ENCODE measurements at places on chromosomes 11 and 22.

- DNase-seq, result no peak
Observed at GRCh38 chr11:116215471-116216113, 557.2 kb downstream of the BUD13 start.

DNA sequence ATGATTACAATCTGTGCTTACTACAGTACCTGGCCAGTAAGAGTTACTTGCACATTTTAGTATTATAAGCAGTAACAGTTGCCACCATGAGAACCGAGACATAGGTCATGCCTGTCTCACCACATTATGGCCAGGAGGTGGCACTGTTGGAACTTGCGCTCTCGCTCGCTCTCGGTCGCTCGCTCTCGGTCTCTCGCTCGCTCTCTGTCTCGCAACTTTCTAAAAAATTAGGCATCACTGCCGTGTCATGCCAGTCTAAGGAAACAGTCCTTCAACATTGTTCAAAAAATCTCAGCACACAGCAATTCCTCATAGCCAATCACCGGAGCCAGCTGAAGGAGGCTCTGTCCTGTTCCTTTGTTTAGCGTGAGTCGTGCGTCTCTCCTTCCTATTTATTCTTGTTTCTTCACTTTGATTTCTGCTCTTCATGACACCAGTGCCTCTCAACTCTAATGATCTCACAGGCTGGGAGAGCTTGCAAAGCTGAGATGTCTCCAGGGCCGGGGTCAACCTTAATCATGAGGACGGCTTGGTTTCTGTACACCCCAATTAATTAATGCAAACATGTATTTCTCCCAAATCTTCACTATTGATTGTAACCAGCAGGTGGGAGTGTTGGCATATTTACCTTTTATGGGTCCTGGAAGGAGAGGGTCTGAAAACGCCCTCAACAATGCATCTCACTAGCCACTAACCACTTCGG, 6.3 kb upstream of the ADAMTS8 start:
- DNase-seq, result peak; percentile 50

- DNase-seq, result no peak
Observed at GRCh38 chr11:106295974-106296373, 218.5 kb downstream of the AASDHPPT start.

DNA sequence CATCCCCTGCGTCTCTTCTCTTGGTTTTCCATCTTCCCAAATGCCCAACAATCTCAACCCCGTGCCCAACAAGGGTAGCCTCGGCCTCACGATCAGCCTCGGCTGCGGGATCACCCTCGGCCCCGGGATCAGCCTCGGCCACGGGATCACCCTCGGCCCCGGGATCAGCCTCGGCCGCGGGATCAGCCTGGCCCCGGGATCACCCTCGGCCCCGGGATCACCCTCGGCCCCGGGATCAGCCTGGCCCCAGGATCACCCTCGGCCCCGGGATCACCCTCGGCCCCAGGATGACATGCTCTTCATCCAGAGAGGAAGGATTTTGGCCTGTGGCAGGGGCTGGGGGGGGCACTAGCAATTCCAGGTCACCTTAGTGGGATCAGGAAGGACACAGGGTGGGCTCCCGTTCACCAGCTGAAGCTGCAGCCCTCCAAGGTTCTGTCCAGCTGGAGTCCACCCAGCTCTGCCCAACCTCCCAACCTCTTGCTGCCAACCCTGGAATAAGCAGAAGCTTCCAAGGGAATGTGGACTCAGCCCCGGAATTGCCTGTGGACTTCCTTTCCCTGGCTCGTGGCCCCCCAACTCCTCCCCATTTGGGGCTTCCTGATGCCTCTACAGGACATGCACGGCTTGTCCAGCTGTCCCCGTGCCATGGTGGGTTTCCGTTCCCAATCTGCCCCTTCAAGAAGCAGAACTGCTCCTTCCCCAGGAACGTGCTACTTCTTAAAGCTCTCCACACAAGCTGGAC, 6.2 kb downstream of the ALG12 start:
- DNase-seq, result no peak

DNA sequence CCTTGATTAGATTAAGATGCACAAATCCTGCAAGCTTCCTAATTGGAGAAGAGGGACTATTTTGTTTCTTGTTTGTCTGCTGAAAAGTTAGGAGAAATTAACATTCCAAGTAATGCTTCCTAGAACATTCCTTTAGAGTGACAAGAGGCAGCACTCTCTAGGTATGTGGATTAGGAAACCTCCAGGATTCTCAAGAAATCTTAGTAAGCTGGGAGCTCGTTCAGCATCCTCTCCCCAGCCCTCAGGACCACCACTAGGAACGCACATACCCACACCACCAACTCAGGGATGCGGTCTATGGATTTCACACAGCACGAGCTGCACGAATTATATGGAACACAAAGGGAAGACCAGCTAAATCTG, 52.9 kb downstream of the NCAPD3 start:
- DNase-seq, result no peak

DNA sequence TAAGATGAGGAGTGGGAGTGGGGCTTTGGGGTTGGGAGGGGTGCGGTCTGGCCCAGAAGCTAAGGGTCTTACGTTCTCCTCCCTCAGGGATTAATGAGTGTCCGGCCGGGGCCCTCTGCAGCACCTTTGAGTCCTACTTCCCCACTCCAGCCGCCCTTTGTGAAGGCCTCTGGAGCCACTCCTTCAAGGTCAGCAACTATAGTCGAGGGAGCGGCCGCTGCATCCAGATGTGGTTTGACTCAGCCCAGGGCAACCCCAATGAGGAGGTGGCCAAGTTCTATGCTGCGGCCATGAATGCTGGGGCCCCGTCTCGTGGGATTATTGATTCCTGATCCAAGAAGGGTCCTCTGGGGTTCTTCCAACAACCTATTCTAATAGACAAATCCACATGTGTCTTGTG, 4.0 kb downstream of the FOLR3 start:
- no peak for DNase-seq

- no peak for DNase-seq
Observed at GRCh38 chr11:128456566-128457268, 130.6 kb downstream of the ETS1 start.

GRCh38 chr11:21948876-21949275, 244.0 kb upstream of the ANO5 start:
- no peak for DNase-seq

DNA sequence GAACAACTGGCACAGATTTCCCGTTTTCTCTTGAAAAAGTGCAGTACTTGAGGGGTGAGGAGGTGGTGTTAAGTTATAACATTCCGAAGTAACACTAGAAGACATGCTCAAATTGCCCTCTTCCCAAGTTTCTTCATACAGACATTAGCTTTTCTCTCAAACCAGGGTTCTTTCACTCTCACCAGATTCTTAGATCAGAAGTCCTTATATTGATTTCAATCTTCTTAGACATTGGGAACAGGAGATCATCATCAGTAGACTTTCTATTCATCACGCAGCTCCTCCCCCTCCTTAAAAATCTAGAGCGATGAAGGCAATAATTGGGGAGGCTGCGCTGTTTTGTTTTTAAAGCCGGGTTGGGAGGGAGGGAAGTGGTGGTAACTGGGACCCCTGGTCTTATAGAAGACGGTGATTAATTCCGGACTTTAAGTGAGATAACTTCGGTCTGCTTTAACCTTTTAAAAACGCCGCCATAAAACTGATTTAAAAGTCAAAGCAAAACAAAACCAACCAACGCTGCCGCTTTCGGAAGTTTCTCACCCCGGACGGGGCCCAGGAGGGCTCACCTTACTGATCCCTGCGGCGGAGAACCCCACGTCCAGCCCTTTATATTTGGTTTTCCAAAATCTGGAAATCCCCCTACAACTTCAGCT, 665 bp downstream of the USP28 start:
- no peak for DNase-seq

GRCh38 chr11:1033016-1033798, 3.3 kb downstream of the MUC6 start:
- DNase-seq, result no peak

DNA sequence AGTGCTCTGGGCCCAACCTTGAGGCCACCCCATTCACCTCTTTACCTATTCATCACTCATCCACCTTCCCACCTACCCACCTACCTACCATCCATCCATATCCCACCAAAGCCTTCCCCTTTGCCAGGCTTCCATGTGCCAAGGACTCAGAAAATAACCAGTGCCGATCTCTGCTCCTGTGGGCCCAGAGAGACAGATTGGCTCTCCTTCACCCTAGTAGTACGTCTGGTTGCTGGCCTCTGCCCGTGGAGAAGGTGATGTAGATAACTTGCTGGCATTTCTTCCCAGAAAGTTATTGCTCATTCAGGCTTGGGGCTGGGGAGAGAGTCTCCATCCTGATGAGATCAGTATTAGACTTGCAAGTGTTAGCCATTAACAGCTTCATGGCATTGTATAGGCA, 45.2 kb downstream of the NEU3 start:
- no peak for DNase-seq

GRCh38 chr22:30782613-30783012, 87.9 kb downstream of the OSBP2 start:
- no peak for DNase-seq

- no peak for DNase-seq
Observed at GRCh38 chr11:19380375-19380774, 139.6 kb upstream of the E2F8 start.

DNA sequence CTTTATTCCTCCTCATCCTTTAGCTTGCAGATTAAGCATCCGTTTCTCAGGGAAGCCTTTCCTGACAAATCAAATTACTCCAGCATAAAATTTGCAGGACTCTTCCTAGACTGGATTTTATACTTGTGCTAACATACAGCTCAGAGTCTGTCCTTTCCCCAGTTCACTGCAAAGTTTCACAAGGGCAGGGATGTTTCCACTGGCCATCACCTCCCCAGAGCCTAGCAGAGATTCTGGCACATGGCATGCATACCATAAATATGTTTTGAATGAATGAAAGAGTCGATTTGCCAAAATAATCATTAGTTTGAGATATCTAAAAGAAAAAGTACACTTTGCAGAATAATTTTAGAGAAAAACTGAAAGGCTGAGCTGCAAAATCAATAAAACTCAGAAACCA, 10.6 kb downstream of the MSANTD4 start:
- no peak for DNase-seq

DNA sequence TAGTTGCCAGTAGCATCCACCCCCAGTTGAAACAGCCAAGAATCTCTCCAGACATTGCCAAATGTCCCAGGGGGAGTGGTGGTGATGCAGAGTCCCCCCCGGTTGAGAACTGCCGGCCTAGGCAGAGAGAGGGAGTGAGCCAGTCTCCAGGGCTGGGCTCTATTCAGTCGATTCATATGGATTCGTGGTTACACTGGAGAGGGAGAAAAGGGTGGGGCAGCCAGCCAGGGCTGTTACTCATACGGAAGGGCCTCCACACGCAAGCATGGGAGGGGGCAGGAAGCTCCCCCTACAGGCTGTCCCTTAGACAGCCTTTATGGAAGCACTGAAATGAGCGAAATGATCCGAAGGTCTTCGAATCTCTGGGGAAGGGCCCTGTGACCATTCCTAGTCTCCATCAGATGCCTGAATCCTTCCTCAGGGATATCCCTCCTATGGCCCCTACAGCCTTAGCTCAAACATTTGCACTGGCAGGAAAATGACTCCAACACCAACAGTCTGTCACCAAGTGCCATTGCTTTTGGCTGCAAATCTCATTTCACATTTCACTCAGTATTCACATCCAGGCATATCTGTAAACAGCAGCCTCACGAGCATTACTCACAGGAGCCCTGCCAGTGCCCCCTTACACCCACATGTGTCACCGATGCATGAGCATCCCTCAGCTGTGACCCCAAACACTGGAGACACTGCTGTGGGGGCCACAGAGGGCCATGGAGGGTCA, 18.4 kb upstream of the TLCD5 start:
- no peak for DNase-seq

- no peak for DNase-seq
Observed at GRCh38 chr22:31400023-31400397, 606 bp downstream of the DRG1 start.

DNA sequence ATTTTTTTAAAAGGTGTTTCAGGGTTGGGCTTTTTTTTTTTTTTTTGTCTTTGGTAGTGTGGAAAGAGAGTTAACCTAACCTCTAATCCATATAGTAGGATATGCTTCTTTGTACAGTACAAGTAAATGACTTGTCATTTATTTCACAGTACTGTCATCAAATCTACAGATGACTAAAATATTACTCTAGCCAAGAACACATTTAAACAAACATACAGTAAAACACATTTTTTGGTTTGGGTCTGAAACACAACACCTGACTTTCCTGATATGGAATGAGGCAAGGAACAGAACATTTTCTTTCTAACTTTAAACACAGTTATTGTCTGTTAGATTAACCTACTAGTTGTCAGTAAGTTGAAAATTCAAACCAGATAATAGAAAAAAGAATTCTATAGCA, 68.1 kb downstream of the IMMP1L start:
- no peak for DNase-seq

- DNase-seq, result no peak
Observed at GRCh38 chr11:105074166-105074530, 29.0 kb upstream of the CARD16 start.

GRCh38 chr22:33472462-33473344, 414.5 kb upstream of the SYN3 start:
- no peak for DNase-seq

DNA sequence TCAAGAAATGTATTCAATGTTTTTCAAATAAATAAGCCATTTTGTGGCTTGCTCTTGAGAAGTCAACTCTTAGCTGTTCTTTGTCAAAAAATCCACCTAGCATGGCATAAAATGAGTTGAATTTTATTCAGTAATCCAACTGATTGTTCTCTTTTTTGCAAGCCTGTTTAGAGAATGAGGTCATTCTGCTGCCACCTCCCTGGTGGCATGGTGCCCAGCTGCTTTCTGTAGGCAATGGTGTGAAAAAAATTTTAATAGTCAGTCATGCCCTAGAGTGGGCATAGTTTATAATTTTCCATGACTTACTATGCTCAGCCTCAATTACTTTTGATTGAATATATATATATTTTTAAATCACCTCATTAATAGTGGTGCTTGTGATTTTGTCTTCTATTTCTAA, 177.2 kb downstream of the INSC start:
- DNase-seq, result no peak

GRCh38 chr22:19568337-19569275, 44.4 kb upstream of the CLDN5 start:
- no peak for DNase-seq

DNA sequence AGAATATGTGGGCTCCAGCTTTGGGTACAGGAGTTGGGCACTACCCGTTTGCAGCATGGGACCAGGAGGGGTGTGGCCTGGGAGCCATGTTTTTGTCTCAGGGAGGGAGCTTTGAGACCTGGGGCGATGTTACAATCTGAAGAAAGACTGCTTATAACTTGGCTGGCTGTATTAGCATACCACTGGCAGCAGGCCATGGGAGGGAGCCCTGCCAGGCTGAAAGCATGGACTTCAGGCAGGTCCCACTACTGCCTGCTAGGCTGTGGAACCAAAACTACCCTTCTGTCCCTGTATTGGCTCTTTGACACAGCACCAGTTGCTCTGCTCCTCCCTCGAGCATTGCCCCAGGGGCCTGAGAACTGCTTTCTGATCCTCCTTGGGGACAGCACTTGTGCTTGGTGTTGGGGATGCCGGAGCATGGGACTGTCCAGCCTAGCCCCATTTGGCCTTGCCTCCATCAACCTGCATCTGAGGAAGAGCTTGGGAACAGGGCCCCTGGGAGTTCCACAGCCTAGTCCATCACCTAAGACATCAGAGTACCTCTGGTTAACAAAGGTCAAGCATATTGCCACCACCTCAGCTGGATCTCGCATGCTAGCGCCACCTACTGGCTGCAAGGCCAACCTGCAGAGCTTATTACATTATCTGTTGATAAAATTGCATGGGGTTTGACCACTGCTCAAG, 217.4 kb downstream of the SBF2 start:
- DNase-seq, result no peak

- DNase-seq, result no peak
Observed at GRCh38 chr11:133919330-133920108, 37.2 kb downstream of the IGSF9B start.
